RWPE2 (cell line): ENCODE measurements at places on chromosomes 4 and X.

GRCh38 chr4:137677863-137678262, 145.6 kb upstream of the PCDH18 start:
- DNase-seq, result no peak
- H3K36me3 ChIP-seq, result no peaks in the 10 kb centered on the region
- H3K27ac ChIP-seq, result peak overlapping the region; percentile 11
- no peaks in the 10 kb centered on the region for H3K27me3 ChIP-seq
- no peak overlapping the region for H3K4me3 ChIP-seq
- H3K4me1 ChIP-seq, result peaks cover 16% of the 10 kb centered on the region

DNA sequence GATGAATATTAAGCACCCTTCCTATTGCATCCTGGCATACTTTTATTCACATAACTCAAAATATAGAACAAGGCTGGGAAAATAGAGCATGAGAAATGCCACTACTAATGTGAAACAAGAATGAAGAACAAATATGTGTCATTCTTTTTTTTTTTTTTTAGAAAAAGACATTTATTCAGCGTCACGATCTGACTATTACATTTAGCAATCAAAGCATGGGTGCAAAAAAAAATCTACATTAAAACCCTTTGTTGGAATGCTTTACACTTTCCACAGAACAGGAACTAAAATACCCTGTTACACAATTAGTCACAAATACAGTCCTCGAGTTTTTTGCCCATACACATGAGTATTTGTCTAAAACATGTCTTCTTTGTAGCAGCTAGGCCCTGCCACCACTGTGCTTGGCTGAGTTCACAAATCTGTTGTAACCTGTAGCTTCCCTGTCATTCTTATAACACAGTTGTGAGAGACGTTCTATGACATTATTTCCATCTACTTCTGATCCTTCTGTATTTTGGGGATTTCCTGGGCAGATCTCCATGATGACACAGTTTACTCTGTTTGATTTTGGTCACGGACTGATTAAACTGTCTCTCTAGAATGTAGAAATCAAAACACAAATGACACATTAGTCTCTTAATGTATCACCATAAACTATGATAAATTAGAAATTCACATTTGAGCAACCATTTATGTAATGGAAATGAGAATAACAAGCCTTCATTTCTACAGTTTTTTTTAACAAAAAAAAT, 9.4 kb upstream of the TET2 start:
- peaks cover 8% of the 10 kb centered on the region for H3K4me1 ChIP-seq
- no peaks in the 10 kb centered on the region for H3K36me3 ChIP-seq
- no peak overlapping the region for H3K4me3 ChIP-seq
- no peak overlapping the region for H3K27ac ChIP-seq
- no peaks in the 10 kb centered on the region for H3K27me3 ChIP-seq

- H3K27ac ChIP-seq, result no peak overlapping the region
- H3K4me3 ChIP-seq, result no peak overlapping the region
- H3K4me1 ChIP-seq, result no peaks in the 10 kb centered on the region
- no peaks in the 10 kb centered on the region for H3K27me3 ChIP-seq
- no peaks in the 10 kb centered on the region for H3K36me3 ChIP-seq
These were observed 166.0 kb downstream of the PDGFRA start for GRCh38 chr4:54395013-54395527.

- H3K4me3 ChIP-seq, result peak overlapping the region; percentile 80
- peaks cover 34% of the 10 kb centered on the region for H3K36me3 ChIP-seq
- H3K4me1 ChIP-seq, result peaks cover 17% of the 10 kb centered on the region
- H3K27ac ChIP-seq, result peak overlapping the region; percentile 77
These were observed 58.5 kb downstream of the TSC22D3 start for GRCh38 chrX:107716816-107717700.

DNA sequence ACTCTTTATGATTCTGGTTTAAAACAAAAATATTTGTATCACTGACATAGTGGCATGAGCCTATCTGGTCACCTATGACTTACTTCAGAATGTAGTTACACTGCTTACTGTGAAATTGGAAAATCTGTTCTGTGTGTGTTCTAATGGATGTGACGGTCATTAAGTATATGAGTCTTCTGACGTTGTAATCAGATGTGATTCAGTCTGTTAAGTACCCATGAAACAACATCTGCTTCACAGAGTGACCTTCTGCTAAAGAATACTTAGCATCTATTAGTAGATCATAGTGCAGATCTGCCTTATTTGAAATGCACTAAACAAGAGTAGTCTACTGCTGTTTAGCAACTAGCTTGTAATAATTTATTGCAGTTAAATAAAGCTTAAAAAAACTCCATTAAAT, 317.1 kb downstream of the DCTD start:
- no peaks in the 10 kb centered on the region for H3K27me3 ChIP-seq
- H3K36me3 ChIP-seq, result no peaks in the 10 kb centered on the region
- H3K27ac ChIP-seq, result no peak overlapping the region
- no peak for DNase-seq

- no peaks in the 10 kb centered on the region for H3K36me3 ChIP-seq
- H3K4me1 ChIP-seq, result peaks cover 20% of the 10 kb centered on the region
- no peak overlapping the region for H3K27ac ChIP-seq
- no peak overlapping the region for H3K4me3 ChIP-seq
- no peaks in the 10 kb centered on the region for H3K27me3 ChIP-seq
These were observed 401.4 kb upstream of the FAT1 start for GRCh38 chr4:187125062-187125461.

GRCh38 chr4:141652161-141652778, 15.9 kb downstream of the IL15 start:
- H3K27ac ChIP-seq, result no peak overlapping the region
- no peak overlapping the region for H3K4me3 ChIP-seq
- H3K4me1 ChIP-seq, result no peaks in the 10 kb centered on the region
- no peaks in the 10 kb centered on the region for H3K27me3 ChIP-seq
- H3K36me3 ChIP-seq, result no peaks in the 10 kb centered on the region
- DNase-seq, result no peak

- H3K27ac ChIP-seq, result peak overlapping the region; percentile 96
- DNase-seq, result peak; percentile 83
- H3K36me3 ChIP-seq, result no peaks in the 10 kb centered on the region
- no peaks in the 10 kb centered on the region for H3K27me3 ChIP-seq
- H3K4me3 ChIP-seq, result no peak overlapping the region
- peaks cover 47% of the 10 kb centered on the region for H3K4me1 ChIP-seq
These were observed 14.2 kb upstream of the MID1 start for GRCh38 chrX:10634392-10635161.

DNA sequence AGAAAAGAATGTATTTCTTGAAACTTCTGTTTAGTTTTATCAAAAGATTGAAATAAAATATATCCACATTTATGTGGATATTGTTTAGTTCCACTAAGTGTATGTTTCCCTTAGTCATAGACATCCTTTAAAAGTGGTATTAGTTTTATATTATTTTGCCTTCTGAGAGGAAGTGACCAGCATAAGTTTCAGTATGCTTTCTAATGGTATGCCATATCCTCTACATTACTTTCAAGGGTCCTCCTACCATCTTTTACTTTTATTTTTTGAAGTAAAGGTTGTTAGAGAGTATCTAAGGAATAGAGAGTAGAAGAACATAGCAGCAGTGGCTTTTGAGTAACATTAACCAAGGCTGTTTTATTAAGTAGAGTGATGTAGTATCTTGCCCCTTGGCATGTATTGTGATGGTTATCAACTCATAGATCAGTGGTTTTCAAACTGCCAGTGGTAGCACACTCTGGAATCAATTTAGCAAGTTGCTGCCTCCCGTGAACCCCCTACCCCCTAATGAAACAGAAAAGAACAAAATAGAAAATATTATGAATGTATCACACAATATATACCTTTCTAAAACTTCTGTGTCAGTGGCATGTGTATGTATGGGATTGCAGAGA, 44.8 kb downstream of the RBPJ start:
- H3K4me3 ChIP-seq, result no peak overlapping the region
- no peak for DNase-seq
- H3K27me3 ChIP-seq, result no peaks in the 10 kb centered on the region
- H3K27ac ChIP-seq, result no peak overlapping the region
- H3K36me3 ChIP-seq, result peaks cover 8% of the 10 kb centered on the region; the same call in 1 of the 2 replicates

DNA sequence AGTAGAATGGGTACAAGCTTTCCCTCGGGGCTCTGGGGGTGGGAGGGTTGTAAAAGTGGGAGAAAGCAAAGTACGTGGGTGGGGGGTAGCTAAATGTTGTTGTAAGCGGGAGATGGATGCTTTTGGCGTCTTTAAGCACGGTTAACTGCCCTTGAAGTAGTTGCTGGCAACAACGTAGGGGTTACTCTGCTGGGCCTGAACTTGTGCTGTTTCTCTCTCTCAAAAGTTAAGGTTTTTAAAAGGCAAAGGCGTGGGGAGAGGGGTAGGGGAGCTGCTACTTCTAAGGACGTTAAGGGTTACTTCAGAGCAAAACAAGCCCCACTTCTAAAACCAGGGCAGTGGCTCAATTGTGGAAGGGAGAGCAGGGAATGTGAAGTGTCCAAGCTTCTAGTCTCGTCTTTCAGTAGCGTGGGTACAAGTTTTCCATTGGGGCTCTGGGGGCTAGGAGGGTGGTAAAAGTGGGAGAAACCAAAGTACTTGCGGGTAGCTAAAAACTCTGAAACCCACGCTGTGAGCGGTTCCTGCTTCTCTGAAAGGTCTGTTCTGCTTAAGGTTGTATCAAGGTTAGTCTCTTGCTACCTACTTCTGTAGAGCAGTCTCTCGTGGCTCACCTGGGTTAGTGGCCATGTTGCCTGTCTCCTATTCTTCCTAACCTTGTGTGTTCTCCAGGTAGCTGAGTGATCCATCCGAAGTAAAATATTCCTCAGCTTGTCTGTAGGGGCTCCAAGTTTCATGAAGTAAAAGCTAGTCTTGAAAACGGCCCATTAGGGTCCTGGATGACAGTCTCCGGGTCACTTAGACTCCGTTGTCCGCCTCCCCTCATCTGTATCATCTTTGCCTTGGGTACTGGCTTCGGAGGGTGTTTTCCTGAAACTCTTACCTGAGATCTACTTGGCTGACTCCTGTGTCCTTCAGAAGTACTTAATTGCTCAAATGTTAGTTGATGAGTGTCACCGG, 1.7 kb upstream of the WDR1 start:
- H3K27ac ChIP-seq, result peak overlapping the region; percentile 90
- H3K4me1 ChIP-seq, result peaks cover 16% of the 10 kb centered on the region
- no peak for DNase-seq
- H3K36me3 ChIP-seq, result peaks cover 26% of the 10 kb centered on the region

DNA sequence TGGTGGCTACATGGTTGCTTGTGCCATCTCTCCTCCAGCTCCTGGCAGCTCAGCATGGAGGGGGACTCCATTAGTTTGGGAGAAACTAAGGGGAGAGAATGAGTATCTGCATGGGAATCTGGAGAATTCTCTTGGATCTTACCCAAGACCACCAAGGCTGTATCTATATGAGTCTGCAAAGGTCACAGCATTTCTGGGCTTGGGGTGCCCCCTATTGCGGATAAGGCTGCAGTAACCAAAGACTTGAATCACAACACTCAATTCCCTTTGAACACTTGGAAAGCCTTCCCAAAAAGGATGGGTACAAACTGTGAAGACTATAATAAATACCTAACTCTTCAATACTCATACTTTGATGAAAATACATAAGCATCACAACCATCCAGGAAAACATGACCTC, 623.5 kb upstream of the NR3C2 start:
- H3K4me1 ChIP-seq, result no peaks in the 10 kb centered on the region
- H3K27me3 ChIP-seq, result no peaks in the 10 kb centered on the region
- H3K36me3 ChIP-seq, result no peaks in the 10 kb centered on the region
- no peak overlapping the region for H3K27ac ChIP-seq
- H3K4me3 ChIP-seq, result no peak overlapping the region

DNA sequence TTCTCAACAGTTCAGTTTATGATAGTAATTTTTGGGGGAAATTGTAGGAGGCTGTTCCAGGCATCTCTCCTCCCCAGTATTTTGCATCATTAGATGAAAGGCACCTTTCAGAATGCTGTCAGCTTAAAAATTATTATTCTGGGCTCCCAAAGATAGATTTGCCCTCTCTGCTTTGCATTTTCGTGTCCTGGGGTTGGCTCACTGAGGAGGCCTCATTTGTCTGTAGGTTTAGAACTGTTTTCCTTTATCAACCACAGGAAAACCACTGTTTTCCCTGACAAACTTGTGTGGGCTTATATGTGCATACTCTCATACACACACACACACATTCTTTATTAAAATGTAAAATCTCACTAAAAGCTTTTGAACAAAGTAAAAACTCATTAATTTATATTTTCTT, 197.2 kb upstream of the VCX3A start:
- no peak for DNase-seq
- H3K4me3 ChIP-seq, result no peak overlapping the region
- H3K27ac ChIP-seq, result no peak overlapping the region
- H3K36me3 ChIP-seq, result no peaks in the 10 kb centered on the region
- no peaks in the 10 kb centered on the region for H3K27me3 ChIP-seq

GRCh38 chr4:156138781-156139280, 185.2 kb upstream of the CTSO start:
- no peaks in the 10 kb centered on the region for H3K36me3 ChIP-seq
- no peak for DNase-seq
- no peaks in the 10 kb centered on the region for H3K27me3 ChIP-seq
- no peak overlapping the region for H3K27ac ChIP-seq

GRCh38 chr4:183441276-183441675, 3.2 kb upstream of the CDKN2AIP start:
- no peaks in the 10 kb centered on the region for H3K27me3 ChIP-seq
- H3K27ac ChIP-seq, result no peak overlapping the region
- no peak overlapping the region for H3K4me3 ChIP-seq
- peaks cover 9% of the 10 kb centered on the region for H3K36me3 ChIP-seq
- no peak for DNase-seq
- H3K4me1 ChIP-seq, result peaks cover 32% of the 10 kb centered on the region

DNA sequence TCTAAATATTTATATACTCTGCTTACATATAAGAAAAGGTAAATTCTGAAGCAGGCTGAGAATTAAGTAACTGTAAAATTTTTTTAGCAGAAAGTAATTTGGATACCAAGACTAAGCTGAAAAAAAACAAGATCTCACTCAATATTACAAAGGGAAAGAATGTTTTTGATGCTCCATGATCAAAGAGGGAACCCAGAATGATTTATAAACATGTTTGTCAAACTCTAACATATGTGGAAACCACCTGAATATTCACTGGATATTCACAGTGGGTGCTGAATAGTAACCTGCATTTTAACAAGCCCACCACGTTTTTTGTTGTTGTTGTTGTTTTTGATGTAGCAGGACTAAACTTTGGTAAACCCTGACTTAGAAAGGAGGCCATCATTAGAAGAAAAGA, 324.9 kb upstream of the GATB start:
- H3K4me3 ChIP-seq, result no peak overlapping the region
- H3K4me1 ChIP-seq, result no peaks in the 10 kb centered on the region
- no peak overlapping the region for H3K27ac ChIP-seq
- no peaks in the 10 kb centered on the region for H3K36me3 ChIP-seq

GRCh38 chrX:53223955-53224859, 800 bp downstream of the KDM5C start:
- H3K4me1 ChIP-seq, result peaks cover 13% of the 10 kb centered on the region
- peak overlapping the region; percentile 69 for H3K4me3 ChIP-seq
- no peak for DNase-seq
- H3K36me3 ChIP-seq, result peaks cover 20% of the 10 kb centered on the region
- H3K27ac ChIP-seq, result peak overlapping the region; percentile 64
- no peaks in the 10 kb centered on the region for H3K27me3 ChIP-seq

GRCh38 chr4:143713955-143714625, 13.6 kb upstream of the FREM3 start:
- H3K27me3 ChIP-seq, result no peaks in the 10 kb centered on the region
- DNase-seq, result no peak
- no peak overlapping the region for H3K27ac ChIP-seq

DNA sequence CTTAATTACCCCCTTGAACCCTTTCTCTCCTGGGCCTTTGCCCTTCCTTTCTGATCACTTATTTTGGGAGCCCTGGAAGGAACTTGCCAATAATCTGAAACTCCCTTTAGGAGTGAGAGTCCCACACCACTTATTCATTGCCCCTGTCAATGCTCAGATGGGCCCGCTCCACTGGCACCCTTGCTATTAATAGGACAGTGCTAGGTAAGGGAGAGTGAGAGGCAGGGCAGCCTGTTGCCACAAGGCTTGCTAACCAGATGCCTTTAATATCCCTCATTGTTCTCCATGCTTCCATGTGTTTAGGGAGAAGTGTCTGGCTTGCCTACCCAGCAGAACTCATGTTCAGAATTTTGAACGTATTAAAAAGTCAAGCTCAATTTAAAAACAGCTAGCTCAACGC, 1.7 kb upstream of the NHS start:
- H3K4me3 ChIP-seq, result no peak overlapping the region
- no peaks in the 10 kb centered on the region for H3K27me3 ChIP-seq
- no peak overlapping the region for H3K27ac ChIP-seq
